DMS79 (cell line): ENCODE measurements at places on chromosomes 11 and 22.

GRCh38 chr11:16874275-16874975, 136.0 kb downstream of the C11orf58 start:
- DNase-seq = no peak

DNA sequence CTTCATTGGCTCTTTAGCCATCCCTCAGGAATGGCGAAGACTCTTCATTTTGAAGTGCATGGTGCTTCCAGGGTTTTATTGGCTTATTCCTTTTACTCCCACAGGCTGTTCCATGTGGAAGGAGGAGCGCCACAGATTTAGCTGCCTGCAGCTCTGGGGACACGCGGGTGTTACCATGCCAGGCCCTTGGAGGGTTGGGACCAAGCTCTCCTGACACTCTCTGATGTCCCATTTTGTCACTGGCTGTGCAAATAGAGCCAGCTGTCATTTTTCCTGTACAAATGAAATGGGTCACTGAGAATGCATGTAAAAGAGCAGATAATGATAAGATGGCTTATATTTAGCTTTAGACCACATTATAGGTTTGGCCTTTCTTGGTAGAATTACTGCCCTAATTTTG, 9.2 kb downstream of the THYN1 start:
- DNase-seq = no peak

DNA sequence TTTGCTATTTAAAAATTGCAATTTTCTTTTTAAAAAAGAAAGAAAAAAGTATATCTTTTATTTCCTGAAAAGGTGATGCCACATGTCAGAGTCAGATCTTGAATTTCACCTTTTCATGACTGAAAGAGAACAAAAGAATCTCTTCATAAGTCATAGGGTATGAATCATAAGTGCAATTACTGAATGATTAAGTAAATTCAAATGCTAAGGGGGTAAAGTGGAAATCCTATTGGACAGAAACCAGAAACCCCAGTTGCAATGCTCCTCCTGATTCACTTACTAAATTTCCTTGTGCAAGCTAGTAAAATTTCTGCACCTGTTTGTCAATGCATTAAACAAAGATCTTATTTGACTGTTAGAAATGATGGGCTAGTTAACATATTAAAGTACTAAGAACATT, 8.2 kb upstream of the PRRG4 start:
- DNase-seq = peak; percentile 85

DNA sequence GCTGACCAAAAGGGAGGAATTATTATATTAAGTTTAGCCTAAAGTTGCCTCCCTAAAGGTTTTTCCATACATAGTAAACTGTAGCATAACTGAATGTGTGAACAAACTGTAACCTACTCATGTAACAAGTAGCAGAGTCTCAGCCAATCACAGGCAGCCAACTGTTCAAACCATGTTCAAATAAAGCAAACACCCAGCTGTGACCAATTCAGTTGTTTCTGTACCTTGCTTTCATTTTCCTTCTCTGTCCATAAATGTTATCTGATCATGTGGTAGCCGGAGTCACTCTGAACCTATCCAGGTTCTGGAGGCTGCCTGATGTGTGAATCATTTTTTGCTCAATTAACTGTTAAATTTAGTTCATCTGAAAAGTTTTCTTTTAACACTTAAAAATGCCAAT, 373.5 kb downstream of the GUCY1A2 start:
- DNase-seq = no peak

DNA sequence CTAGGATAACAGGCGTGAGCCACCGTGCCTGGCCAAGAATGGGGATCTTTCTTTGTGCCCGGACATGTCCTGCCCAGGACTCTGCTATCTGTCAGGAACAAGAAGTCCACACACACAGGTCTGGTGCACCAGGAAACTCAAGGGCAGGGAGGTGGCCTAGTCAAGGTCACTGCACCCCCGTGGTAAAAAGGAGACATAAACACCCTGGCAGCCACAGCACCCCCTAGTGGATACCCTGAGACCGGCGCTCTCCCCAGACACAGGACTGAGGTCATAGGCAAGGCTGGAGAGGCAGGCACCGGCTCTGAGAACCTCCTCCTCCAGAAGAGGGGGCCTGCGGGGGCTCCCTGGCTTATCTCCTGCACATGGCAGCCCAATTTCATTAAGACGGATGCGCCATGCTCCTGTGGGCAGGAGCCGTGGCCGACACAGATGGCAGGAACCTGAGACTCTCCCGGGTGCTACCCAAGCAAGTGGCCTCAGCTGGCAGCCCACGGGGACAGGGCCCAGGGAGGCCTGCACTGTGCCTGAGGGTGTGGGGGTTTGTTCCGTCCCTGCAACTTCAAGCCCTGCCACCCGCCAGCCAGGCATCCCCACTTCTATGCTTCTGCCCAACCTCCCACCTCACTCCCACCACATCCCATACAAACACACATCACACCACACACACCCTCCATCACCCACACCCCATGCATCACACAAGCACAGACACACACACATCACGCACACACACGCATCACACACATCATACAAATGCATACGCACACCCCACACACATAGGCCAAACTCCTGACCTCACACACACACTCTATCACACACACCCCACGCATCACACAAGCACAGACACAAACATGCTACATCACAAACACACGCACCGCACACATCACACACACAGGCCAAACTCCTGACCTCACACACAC, 19.6 kb downstream of the MACROD1 start:
- DNase-seq = no peak

GRCh38 chr11:17613983-17614382, 66.9 kb downstream of the OTOG start:
- no peak for DNase-seq

GRCh38 chr11:12544986-12545775, 129.0 kb upstream of the TEAD1 start:
- DNase-seq = no peak

GRCh38 chr11:2818021-2818420, 67.6 kb downstream of the CDKN1C start:
- DNase-seq = no peak

DNA sequence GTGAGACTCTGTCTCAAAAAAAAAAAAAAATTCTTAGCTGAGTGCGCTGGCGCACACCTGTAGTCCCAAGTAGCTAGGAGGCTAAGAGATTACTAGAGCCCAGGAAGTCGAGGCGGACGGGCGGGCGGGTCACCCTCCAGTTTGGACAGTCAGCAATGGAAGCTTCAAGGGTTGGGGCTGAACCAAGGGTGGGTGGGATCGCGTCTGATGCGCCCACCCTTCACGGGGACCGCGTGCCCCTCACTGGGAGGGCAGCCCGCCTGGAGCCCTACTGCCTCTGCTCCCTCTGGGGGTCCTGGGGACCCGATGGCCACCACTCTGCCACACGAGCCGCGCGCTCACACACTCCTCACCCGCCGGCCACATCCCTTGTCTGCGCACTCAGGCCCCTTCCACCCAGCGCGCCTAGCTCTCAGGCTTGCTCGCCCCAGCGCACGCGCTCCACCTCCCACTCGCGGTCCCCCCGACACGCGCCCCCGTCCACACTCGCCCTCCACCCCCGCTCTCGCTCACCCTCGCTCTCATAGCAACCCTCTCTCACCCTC, 494 bp downstream of the CHID1 start:
- no peak for DNase-seq

GRCh38 chr11:61923166-61924063, 6.0 kb upstream of the RAB3IL1 start:
- DNase-seq = no peak

DNA sequence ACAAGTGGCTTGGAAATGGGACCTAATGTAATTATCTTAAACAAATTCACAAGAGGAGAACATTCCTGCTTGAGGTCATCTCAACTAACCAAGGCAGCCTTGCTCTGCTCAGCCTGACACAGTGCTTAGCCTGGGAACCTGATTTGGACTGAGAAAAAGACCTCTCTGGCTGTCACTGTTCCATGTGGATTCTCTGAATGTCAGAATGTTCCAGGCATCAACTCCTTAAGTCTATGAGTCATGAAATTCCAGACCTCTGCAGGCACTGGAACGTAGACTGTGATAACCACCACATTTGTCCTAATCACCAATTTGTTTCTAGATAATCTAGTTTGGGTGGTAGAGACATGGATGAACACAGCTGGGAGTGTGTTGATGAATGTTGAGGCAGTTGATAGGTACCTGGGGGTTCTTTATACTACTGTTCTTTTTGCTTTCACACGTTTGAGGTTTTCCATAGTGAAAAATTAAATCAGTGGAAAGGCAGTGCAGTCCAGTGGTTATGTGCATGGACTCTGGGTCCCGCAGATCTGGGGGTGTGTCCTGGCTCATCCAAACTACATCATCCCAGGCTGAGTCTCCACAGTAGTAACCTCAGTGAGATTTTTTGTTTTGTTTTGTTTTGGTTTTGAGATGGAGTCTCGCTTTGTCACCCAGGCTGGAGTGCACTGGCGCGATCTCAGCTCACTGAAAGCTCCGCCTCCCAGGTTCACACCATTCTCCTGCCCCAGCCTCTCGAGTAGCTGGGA, 269.6 kb downstream of the MN1 start:
- DNase-seq = no peak

GRCh38 chr11:48022445-48022844, 42.1 kb downstream of the PTPRJ start:
- no peak for DNase-seq

DNA sequence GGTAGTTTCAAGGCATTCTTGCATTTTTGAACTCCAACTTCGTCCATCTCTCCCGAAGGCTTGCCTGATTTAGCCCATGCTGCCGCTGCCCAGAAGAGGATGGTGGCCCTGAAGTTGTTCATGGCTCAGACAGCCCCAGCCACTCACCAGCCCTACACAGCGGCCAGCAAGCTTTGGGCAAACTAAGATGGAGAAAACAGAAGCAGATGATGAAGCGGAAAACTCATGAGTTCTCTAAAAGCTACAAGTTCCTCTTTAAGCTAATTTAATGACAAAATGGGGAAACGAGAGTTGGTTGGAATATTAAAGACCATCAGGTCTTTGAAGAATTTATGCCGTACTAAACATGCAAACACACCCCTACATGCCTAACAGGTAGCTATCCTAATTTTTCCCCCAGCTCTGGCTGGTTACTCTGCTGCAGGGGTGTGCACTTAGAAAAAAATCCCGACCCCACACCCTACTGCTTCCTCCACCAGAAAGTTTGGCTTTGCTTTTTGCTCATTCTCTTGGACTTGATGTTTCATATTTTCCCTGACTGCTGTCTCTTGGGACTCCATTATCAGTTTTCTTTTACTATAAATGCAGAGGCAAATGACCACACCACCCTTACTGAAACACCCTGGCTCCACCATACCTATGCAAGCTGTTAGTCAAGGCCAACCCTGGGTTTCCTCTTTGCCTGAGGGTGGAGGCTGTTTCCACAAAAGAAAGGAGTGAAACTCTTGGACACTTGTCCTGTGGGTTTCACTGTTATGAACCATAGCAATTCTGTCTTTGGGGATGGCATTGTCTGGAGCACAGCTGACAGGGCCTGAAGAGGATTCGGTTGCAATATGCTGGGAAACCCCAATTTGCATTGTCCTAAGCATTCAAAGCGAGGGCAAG, at the start of gene MPEG1:
TSS of gene MPEG1 (minus strand) at position 184 of the 888 bp plus-strand sequence. CDS start at position 122, 62 bp downstream.
- DNase-seq = no peak

GRCh38 chr22:46649141-46650077, 29.2 kb downstream of the GRAMD4 start:
- DNase-seq = peak; percentile 34

DNA sequence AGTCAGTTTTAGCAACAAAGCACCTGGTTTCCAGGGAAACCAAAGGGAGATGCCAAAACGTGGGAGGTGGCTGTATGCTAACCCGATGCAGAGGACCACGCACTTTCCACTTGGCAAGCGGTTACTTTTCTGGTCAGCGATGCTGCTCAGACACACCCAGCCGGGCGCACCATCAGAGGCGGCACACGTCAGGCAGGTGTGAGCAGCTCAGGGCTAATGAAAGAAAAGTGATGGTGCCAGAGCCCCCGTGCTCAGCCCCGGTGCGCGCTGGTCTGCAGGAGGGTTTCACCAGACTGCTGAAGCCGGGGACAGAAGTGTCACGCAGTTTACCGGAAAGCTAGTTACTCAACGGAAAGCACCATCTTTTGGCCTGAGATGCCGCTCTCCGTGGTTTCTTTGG, 5.7 kb downstream of the LTO1 start:
- DNase-seq = no peak

GRCh38 chr11:43747130-43747802, 66.7 kb downstream of the HSD17B12 start:
- DNase-seq = no peak

- DNase-seq = no peak
Measured at GRCh38 chr11:111355956-111356659, 23.0 kb downstream of the POU2AF1 start.

GRCh38 chr22:19231986-19232385, 53.5 kb upstream of the SLC25A1 start:
- DNase-seq = no peak

- DNase-seq = peak; percentile 85
Measured at GRCh38 chr11:94525546-94526324, 13.5 kb downstream of the C11orf97 start.

- no peak for DNase-seq
Measured at GRCh38 chr11:12567746-12568460, 106.3 kb upstream of the TEAD1 start.

GRCh38 chr11:75208446-75208845, 32.1 kb upstream of the TPBGL start:
- DNase-seq = no peak

DNA sequence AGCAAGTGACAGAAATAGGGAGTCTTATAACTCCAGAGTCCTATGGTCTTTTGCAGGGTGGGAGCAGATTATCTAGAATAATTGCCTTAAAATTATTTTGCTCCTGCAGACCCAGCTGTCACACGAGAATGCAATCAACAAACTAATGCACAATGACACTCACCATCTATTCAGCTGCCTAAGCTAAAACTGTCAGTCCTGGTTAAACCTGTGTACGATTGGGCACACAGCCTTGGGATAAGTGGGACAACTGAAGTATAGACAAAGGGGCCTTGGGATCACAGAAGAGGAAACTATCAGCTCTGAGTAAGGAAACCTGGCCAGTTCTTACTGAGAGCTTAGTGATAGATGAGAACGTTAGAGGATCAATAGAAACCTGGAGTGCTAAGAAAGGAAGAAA, 595.9 kb upstream of the KIRREL3 start:
- no peak for DNase-seq

DNA sequence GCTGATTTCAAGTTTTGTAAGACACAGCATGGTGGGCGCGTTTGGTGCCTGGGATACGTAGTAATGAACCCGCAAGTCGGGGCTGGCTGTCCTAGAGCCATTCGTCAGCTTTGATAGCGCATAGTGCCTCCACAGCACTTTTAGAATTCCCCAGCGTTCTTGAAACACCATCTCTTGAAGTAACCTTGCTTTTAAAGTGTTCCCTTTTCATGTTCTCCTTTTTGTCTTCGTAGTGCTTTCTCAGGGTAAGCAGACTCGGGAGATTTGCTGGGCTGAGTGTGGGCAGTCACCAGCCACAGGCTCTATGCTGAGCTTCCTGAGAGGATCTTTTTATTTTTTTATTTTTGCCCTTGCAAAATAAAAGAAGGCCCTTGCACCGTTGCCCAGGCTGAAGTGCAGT, 39.6 kb upstream of the CTTN start:
- no peak for DNase-seq

GRCh38 chr22:50260801-50261614, 475 bp downstream of the MAPK12 start:
- DNase-seq = no peak
